ENCODE measurements at places on chromosomes 1 and 21. TPM values are rescaled to one million over a fixed set of nuclear protein-coding genes. Genes with fewer than 3 reads are reported as not detected.

GRCh38 chr1:12434174-12434573, 183.8 kb downstream of the DHRS3 start:
- peak; percentile 59 for ATAC-seq

DNA sequence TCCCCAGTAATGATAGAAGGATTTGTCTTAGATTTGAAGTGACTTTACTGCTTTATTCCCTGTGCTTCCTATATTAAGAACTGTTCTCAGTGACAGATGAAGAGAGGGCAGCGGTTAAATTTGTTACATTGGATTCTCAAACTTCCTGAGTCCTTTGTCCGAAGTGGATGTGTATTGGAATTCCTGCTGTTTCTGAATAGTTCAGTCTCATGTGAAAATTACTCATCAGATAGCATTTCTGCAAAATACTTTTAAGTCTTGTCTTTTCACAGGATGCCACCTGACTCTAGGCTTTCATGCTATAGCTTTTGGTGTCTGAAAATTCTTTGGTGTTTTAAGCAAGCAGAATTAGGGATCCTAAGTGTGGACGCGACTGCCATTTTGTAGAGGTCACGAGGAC, 83.6 kb downstream of the PRDM2 start:
- ATAC-seq: no peak

GRCh38 chr1:11328444-11328843, 55.4 kb downstream of the UBIAD1 start:
- ATAC-seq: no peak

- no peak for ATAC-seq
Measured at GRCh38 chr1:151187205-151187604, 2.8 kb downstream of the VPS72 start.

LRRN2 gene
- not detected for total RNA-seq

DNA sequence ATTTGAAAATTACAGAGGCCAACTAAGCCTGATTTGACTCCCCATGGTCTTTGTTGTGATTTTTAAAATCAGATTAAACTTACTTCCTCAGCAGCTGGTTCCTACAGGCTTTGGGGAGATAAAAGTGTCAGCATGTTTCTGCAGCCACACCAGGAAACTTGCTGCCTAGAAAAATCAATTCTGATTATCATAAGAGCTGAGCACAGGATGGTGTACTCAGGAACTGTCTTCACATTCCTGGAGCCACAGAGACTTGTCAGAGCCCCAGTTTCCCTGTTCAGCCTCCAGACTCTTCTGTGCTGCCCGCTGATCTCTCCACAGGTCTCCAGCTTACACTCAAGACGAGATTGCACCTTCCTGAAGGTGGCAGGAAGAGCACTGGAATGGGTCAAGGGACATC, 23.9 kb downstream of the RAB3B start:
- no peak for ATAC-seq
